Kidney epithelial cell (primary cell): ENCODE measurements at places on chromosomes 3 and 15. TPM values are rescaled to one million over a fixed set of nuclear protein-coding genes. Genes with fewer than 3 reads are reported as not detected.

- no peak for DNase-seq
Observed at GRCh38 chr3:128338536-128339330, 128.0 kb downstream of the DNAJB8 start.

- no peak for DNase-seq
Observed at GRCh38 chr15:77497110-77497737, 76.5 kb downstream of the HMG20A start.

GRCh38 chr3:25455441-25456132 lies 27.5 kb downstream of the RARB start:
- no peak for DNase-seq

GRCh38 chr3:123481722-123482457 lies 33.0 kb upstream of the ADCY5 start:
- no peak for DNase-seq

DNA sequence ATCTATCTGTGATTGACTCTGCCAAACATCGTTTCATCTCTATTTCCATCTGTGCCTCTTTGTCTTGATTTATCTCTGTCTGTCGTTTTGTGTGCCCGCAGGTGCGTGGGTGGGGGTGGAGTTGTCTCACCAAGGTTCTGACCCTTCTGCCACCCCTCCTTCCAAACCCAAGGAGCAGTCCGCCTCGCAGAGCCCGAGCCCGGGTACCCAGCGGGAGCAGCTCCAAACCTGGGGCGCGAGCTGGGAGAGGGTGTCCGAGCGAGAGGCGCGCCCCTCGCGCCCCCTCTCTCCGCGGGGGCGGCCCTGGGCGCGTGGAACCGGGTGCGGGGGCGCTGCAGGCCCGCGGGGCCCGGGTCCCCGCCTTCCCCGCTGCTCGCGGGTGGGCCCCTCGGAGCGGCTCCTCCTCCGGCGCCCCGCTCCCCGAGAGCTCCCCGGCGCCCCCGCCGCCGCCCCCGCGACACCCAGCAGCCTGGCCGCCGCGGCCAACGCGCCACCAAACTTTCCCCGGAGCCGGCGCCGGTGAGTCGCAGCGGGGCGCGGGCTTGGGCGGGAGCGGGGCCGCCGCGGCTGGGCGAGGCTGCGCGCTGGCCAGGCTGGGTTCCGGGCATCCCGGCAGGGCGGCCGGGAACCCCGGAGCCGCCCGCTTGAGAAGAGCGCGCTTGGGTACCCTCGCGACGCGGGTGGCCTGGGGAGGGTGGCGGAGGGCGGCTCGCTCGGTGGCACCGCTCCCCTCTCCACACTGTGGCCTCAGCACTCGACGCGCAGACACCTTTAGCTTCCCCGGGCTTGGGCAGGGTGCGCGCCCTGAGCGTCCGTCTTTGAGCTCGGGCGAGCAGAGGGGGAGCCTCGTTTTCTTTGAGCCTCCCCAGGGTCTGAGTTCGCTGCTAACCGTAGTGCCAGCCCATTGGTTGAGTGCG lies at the start of gene HRH1:
Gene HRH1, plus strand, starts transcription at position 458 of the 917 bp plus-strand sequence. CDS start 104,545 bp downstream, outside the sequence.
- DNase-seq: no peak

- no peak for DNase-seq
Observed at GRCh38 chr3:85877631-85878030, 918.8 kb downstream of the CADM2 start.

DNA sequence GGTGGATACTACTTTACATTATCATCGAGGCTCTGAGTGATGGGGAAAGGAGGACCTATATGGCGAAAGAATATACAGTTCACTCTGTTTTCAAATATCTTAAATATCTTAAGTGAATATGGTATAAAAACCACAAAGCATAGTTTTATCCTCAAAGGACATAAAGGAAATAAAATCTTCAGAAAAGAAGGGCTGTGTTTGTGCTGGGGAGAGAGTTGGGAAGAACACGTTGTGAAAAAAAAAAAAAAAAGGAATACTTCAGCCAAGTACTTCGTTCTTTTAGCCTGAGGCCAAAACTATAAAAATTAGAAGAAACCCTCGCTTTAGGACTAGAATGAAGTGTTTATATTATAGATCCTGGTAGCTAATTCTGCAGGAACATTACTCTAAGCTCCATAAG lies 10.2 kb upstream of the TMEM212 start:
- DNase-seq: no peak

- DNase-seq: no peak
Observed at GRCh38 chr3:69130689-69131088, 8.3 kb upstream of the LMOD3 start.

DNA sequence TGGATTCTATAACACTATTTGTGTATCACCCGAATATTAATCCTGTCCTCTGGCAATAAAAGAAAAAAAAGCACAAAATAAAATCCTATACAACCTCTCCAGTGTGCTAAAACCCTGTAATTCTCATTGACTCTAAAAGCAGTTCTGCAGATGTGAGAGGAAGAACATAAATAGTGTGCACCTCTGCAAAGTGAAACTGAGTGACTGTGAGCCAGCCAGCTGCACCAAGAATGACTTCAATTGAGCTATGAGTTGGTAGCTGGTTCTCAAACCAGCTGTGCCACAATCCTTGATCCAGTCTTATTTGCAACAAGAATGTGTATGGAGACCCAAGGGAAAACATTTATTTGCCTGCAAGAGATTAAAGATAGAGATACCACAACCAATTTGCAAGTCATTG lies 31.2 kb upstream of the COL8A1 start:
- no peak for DNase-seq

DNA sequence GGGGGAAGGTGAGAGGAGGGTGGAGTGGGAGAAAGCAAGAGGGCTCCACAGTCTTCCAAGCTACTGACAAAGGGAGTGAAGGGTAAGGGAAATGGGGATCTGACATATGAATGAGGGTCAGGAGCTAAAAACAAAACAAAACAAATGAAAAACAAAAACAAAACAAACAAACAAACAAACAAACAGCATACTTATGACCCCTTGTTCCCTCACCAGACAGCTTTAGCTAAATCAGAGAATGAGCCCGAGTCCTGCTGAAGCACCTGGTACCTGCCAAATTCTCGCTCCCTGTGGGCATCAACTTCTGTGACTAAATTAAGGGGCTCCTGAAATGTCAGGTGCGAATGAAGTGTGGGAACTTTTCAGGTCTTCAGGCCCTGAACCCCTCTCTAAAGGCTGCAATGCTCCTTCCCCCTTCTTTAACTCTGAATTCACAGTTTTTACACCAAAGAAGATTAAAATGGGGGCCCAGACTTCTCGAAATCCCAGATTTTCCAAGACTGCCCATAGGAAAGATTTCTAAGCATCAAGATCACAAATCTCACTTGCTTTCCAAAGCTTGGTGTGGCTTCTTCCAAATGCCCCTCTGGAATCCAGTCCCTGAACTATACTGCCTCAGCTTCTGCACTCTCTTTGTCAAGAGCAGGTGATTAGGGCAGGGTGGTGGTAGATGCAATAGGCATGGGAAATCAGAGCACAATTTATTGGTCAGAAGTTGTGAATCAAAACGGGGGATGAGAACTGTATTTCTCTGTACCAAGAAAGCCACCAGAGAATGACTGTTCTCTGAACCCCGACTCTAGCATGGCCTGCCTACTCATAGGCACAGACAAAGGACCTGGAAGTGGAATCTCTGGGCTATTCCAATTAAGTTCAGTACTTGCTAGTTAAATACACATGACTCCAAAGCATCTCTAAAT lies 40.9 kb downstream of the ZIC4 start:
- no peak for DNase-seq

- no peak for DNase-seq
Observed at GRCh38 chr15:89136818-89137772, 48.8 kb downstream of the ABHD2 start.

Gene NIT2
- total RNA-seq: 22.7 and 31.0 TPM in 2 replicates

Gene KLHL6
- total RNA-seq: not detected in 2 replicates

Gene CBLB
- total RNA-seq: 15.1 and 27.2 TPM in 2 replicates

Gene C3orf20
- total RNA-seq: 0.13 TPM in 1 of 2 replicates, not detected in the other
